ENCODE measurements at places on chromosomes 2 and 18.

DNA sequence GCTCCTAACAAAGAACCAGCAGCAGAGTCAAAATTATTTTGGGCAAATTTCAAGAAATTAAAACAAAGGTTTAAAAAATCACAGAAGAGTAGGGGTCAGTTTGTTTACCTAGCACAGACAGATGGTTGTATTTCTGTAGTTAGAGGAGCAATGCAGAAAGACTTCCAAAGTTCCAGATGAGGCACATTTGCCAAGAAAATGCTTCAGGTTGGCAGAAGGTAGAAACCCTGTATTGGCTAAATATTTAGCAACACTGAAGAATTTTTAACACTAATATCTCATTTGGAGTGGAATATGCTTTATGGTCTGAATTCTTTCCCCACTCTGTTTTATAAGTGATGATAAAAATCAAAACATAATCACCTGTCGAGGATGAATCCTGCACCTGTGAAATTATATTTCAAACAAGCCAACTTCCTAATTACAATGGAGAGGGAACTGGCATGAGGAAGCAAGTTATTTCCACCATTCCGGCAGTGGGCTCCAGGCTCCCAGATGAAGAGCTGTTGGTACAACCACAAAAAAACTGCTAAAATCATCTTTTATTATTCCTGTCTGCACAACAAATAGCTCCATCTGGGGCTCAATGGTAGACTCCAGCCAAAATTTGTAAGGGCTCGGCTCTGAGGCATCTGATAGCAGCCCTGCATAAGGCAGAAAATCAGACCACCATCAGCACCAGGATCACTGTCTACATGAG lies 286.5 kb upstream of the REV1 start:
- DNase-seq, result no peak

DNA sequence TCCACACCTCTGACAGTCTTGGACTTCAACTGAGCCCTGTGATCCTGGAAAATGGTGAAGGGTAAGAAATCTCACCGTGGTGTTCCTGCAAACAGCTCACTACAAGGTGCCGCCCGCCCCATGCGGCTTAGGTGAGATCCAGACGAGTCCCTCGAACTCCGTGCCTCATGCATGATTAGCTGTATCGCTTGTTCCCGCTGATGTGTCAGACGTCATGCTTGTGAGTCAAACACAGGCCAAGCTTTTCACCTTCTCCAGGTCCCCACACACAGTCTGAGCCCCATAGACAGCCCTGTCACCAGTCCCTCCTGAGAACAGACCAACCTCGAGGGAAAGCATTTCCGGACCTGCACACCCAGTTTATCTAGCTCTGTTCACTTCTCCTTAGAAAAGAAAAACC lies 740.5 kb downstream of the GALR1 start:
- no peak for DNase-seq

GRCh38 chr2:241924069-241924908 lies 54.8 kb downstream of the RTP5 start:
- DNase-seq, result no peak

DNA sequence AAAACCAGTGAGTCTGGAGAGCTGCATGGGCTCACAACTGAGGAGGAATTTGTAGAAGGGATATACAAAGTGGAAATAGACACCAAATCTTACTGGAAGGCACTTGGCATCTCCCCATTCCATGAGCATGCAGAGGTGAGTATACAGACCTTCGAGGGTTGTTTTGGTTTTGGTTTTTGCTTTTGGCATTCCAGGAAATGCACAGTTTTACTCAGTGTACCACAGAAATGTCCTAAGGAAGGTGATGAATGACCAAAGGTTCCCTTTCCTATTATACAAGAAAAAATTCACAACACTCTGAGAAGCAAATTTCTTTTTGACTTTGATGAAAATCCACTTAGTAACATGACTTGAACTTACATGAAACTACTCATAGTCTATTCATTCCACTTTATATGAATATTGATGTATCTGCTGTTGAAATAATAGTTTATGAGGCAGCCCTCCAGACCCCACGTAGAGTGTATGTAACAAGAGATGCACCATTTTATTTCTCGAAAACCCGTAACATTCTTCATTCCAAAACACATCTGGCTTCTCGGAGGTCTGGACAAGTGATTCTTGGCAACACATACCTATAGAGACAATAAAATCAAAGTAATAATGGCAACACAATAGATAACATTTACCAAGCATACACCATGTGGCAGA lies 3.6 kb downstream of the TTR start:
- no peak for DNase-seq

DNA sequence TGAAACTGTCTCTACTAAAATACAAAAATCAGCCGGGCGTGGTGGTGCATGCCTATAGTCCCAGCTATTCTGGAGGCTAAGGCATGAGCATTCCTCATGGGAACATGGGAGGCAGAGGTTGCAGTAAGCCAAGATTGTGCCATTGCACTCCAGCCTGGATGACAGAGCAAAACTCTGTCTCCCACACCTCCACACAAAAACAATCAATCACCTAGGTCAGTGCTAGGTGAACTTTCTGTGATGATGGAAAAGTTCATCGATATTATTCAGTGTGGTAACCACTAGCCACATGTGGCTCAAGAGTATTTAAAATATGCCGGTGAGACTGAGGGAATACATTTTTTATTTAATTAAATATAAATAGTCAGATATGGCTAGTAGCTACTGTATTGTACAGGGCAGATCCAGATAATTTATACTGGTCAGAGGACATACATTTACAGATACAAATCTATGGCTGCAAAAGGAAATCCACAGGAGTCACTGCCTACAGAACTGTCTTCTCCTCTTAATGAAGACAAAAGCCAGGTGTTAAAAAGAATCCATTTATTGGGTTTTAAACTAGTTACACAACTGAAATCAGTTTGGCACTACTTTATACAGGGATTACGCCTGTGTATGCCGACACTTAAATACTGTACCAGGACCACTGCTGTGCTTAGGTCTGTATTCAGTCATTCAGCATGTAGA lies 3.9 kb upstream of the GPR75 start:
- DNase-seq, result no peak

DNA sequence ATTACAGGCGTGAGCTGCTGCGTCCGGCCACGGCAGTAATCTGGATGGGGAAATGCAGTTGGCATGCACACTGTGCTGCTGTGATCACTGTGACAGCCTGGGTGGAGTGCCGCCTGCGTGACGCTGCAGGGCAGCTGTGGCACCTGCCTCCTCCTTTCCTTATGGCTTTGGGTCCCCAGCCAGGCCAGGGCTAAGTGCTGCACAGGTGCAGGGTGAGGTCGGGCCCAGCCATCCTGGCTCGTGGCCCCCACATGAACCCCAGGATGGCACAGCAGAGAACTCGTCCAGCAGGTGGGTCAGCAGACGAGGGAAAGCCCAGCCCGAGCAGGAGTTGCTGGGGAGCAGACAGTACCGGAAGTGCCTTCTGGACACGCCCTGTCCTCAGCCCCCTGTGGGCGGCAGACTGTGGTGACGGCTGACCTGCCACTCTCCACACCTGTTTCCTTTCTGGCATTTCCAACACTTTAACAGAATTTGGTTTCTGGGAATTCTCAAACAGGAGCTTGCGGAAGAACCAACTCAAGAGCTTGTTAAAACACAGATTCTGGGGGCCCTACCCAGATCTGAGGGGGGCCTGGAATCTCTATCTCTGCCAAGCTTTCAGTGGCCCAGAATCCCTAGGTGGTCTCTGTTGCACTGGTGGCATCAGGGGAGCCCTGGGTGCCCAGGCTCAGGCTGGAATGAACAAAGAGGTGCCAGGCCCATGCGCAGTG lies 16.9 kb downstream of the HS1BP3 start:
- DNase-seq, result no peak
